ENCODE measurements at places on chromosomes 3 and 15.

- no peak for DNase-seq
Observed at GRCh38 chr15:69751566-69751965, 298.9 kb downstream of the RPLP1 start.

DNA sequence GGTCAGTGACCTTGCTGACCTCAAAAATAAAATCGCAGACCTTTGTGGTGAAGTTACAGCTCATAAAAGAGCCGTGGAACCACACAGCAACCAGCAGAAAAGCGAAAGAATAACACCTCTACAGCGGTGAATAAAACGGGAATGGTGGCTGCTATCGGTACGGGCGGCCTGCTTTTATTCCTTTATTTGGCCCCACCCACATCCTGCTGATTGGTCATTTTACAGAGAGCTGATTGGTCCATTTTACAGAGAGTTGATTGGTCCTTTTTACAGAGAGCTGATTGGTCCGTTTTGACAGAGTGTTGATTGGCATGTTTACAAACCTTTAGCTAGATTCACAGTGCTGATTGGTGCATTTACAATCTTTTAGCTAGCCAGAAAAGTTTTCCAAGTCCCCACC lies 80.7 kb upstream of the ATP10A start:
- no peak for DNase-seq

DNA sequence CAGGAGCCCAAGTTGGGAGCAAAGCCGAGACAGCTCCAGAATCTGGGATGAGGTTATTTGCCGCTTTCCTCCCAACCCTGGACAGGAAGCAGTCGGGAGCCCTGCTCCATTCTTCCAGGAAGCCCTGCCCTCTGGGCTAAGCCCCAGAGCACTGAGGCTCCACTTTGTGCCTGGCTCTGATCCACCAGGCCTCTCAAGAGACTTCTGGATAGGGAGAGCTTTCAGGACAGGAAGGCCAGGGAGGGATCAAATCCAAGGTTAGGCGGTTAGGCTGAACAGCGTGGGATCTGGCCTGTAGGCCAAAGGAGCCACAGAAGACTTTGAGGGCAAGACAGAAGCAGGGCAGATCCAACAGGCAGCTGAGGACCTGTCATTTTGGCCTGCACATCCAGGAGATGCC lies 835 bp downstream of the STOML1 start:
- no peak for DNase-seq

GRCh38 chr3:150273396-150273795 lies 134.7 kb upstream of the TSC22D2 start:
- DNase-seq: no peak

GRCh38 chr15:22794063-22794462 lies 7.6 kb downstream of the NIPA1 start:
- DNase-seq: no peak

DNA sequence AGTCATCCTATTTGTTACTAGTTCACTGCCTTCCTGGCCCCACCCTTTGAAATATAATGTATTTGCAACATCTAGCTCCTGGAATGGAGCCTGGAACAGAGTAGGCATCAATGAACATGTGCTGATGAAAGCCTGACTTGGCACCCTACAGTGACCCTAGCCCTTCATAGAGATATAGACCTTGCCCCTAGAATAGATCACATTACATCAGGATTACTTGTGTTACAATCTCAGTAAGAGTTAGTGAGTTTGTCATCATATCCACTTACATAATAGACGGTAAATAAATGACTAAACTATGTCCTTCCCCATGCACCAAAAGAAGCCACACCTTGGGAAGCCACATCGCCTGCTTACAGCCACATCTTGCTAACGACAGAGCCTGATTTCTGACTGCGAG lies 110.5 kb upstream of the WNT5A start:
- no peak for DNase-seq

DNA sequence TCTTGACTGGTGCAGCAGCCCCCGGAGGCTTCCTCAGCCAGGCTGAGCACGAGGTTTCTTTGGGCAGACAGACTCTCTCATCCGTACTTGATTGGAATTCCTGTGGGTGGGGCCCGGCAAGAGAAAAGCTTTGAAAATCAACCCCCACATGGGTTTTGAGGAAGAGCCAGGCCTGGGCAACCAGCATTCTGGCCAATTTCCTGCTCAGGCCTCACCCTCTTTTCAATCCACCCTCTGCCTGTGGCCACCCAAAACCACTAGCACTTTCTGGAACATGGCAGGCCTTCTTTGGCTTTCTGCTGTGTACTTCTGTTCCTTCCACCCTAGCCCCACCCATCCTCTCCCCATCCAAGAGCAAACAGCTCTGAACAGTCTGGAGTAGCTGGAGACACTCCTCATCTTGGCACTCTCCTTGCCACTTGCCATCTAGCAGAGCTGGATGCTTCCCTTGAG lies 5.9 kb downstream of the MYO5C start:
- DNase-seq: no peak

GRCh38 chr3:148955544-148956346 lies 35.6 kb upstream of the GYG1 start:
- DNase-seq: peak; percentile 77

- no peak for DNase-seq
Observed at GRCh38 chr3:171508676-171509075, 48.5 kb upstream of the TNIK start.

- DNase-seq: peak; percentile 56
Observed at GRCh38 chr15:67884514-67885174, 44.8 kb upstream of the RNU6-1 start.

GRCh38 chr3:69566275-69566674 lies 173.0 kb upstream of the MITF start:
- no peak for DNase-seq

- DNase-seq: no peak
Observed at GRCh38 chr15:70042553-70043214, 55.0 kb downstream of the TLE3 start.

GRCh38 chr15:76799760-76800159 lies 105.4 kb downstream of the SCAPER start:
- DNase-seq: peak; percentile 49

GRCh38 chr3:69724722-69725435 lies 14.4 kb upstream of the MITF start:
- no peak for DNase-seq

- no peak for DNase-seq
Observed at GRCh38 chr15:22796079-22796478, 9.6 kb downstream of the NIPA1 start.

GRCh38 chr15:24948495-24948894 lies 6.3 kb upstream of the SNRPN start:
- DNase-seq: no peak

DNA sequence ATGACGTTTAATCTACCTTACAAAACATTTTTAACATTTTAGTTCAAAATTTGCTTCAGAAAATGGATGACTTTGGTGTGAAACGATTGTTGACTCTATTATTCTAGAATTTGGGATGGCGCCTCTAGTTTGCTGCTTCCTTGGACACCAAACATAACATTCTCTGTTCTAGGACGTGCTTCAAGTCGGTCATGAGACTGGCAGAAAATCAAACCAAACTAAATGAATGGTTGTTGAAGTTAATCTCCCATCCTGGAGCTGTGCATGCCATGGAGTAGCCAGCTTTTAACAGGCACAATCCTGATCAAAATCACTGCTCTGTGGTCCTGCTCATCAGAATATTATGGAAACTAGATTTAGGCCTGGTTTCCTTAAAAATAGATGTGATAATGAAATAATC lies 9.6 kb upstream of the LRRFIP2 start:
- no peak for DNase-seq

- DNase-seq: no peak
Observed at GRCh38 chr3:152084441-152085158, 184.1 kb upstream of the MBNL1 start.
